ENCODE measurements at places on chromosomes 3 and 15. TPM values are rescaled to one million over a fixed set of nuclear protein-coding genes. Genes with fewer than 3 reads are reported as not detected.

Gene GABRA5
- not detected for total RNA-seq

DNA sequence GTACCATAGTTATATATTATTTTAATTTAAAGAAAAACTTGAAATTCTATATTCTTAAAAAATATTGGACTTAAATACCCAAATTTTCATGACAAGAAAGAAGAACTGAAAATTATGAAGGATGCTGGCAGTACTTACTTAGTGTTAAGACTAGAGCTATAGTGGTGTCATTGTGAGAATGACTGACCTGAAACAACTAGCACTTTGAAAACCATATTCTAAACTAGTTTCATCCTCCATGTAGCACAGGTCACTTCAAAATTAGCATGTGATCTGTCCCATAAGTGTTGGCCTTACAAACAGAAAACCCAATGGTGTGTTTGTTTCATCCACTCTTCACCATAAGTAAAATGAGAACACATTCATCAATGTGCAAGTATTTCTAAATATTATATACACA is 208.6 kb downstream of the ZIC4 start:
- DNase-seq: no peak

DNA sequence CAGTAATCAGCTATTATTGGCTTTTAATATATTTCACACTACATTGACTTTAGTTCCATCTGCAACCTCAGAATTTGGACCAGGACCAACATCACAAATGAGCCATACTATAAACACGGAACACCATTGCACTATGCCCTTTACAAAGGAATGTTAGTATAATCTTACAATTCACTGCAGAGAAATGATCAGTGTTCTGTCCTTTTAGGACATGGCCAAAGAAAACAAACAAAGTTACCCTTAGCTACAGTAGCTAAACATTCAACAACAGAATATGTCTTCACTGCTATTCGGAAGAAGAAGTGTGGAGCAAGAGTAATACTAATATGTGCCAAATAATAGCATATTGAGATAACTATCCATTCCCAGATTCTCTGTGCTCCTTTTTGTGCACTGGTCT is 90.4 kb downstream of the NAALADL2 start:
- DNase-seq: no peak

GRCh38 chr3:133038731-133039375 is 662 bp downstream of the TMEM108 start:
- DNase-seq: no peak
